ENCODE measurements at places on chromosomes 4 and X.

DNA sequence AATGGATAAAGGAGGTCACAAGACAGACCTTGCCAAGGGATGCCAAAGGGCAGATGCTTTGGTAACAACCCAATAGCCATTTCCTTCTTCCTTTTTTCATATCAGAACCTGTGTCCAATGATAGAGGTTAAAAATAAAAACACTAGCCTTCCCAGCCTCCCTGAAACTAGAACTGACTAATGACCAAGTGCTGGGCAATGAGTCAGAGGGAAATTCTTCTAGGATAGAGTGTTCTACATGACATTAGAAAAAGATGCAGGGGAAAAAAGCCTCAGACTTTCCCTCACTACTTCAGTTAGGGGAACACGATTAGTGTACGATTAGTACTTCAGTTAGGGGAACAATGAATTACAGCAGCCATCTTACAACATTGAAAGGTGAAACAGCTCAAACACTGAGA, 29.3 kb upstream of the FAM47C start:
- no peak for DNase-seq

- no peak for DNase-seq
These were observed 83.4 kb downstream of the UCHL1 start for GRCh38 chr4:41339812-41340809.

DNA sequence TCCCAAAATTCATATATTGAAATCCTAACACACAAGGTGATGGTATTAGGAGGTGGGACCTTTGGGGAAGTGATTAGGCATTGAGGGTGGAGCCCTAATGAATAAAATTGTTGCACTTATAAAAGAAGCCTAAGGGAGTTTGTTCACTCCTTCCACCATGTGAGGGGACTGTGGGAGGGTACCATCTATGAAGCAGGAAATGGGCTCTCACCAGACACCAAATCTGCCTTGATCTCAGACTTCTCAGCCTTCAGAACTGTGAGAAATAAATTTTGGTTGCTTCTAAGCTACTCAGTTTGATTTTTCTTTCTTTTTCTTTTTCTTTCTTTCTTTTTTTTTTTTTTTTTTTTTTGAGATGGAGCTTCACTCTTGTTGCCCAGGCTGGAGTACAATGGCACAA, 116.2 kb upstream of the GPC3 start:
- no peak for DNase-seq

GRCh38 chr4:17667253-17667652, 52.8 kb downstream of the MED28 start:
- DNase-seq = no peak

- DNase-seq = no peak
These were observed 130.4 kb upstream of the RADX start for GRCh38 chrX:106481341-106481740.

GRCh38 chr4:94370533-94371254, 28.1 kb upstream of the HPGDS start:
- DNase-seq = no peak

GRCh38 chrX:131058136-131058868, at the start of gene ARHGAP36:
ARHGAP36 (plus strand) TSS chrX:131058346; CDS start chrX:131081666, 23,320 bp downstream.
- no peak for DNase-seq

DNA sequence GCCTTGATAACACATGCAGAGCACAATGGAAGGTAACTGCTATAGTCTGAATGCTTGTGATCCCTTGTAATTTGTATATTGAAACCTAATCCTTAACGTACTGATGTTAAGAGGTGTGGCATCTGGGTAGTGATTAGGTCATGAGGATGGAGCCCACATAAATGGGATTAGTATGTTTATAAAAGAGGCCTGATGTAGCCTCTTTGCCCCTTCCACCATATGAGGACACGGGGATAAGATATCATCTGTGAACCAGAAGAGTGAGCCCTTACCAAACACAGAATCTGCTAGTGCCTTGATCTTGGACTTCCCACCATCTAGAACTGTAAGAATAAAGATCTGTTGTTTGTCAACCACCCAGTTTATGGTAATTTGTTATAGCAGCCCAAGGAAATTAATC, 1074.2 kb upstream of the INTU start:
- no peak for DNase-seq

DNA sequence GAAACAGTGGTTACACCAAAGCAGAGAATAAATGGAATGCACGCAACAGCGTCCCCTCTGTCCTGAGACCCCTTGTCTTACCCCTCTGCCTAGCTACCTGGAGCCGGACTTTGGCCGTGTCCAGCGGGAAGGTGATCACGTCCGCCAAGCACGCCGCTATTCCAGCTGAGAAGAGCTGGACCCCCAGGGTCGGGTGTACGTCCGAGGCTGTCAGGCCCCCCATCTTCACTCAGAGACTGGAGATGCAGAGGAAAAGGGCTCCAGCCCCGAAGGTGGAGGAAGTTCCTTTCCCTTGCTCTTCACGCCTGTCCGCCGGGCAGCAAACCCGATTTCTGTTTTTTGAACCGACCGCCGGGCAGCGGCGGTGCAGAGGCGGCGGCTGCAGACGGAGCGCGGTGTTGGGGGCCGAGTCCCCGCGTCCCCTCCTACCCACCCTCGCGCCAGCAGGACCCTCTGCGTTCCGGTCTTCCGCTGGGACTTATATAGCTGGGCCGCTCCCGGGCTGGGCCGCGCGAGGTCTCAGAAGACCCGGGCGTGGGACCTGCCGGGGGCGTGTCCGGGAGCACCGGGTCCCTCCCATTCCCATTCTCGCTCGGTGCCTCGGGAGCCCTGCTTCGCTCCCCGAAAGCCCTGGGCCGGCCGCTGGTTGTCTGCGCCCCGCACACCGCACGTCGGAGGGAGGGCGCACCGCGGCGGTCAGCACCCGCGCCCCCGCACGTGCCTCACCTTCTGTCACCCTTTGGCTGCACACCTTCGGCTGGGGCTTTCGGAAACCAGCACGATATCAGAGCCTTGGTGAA, at the start of gene UCP1:
Gene UCP1 (minus strand): TSS at position 455 of the 800 bp plus-strand sequence. CDS start 232 bp downstream, at position 223.
- DNase-seq = no peak

GRCh38 chr4:57492251-57492878, 382.2 kb upstream of the IGFBP7 start:
- no peak for DNase-seq

- DNase-seq = no peak
These were observed 1509.4 kb downstream of the TECRL start for GRCh38 chr4:62899646-62900364.

- DNase-seq = no peak
These were observed 107.9 kb downstream of the PTTG2 start for GRCh38 chr4:38068107-38068506.

DNA sequence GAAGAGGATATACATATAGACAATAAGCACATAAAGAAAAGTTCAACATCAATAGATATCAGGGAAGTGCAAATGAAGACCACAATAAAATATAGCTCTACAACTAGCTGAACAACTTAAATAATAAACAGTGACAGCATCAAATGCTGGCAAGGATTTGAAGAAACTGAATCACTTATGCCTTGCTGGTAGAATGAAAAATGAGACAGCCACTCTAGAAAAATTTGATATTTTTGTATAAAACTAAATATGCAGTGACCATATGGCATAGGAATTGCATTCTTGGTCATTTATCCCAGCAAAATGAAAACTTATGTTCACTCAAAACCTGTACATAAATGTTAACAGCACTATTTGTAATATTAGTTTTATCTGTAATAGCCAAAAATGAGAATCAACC, 1102.0 kb downstream of the C4orf33 start:
- DNase-seq = no peak

DNA sequence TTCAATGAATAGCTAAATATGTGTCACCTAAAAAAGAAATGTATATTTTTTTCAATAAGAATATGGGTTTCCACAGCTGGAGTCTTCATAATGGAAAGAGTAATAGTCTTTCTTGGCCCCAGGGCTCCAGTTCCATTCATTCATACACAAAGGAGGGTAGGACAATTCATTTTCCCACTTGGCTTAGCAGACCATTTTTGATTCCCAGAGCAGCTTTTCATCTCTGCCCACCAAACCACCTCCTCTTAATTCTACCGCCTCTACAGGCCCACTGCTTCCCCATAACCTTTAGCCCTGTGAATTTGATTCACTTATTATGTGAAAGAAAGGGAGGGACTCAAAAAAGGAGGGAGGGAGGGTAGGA, 129.9 kb upstream of the PAK3 start:
- no peak for DNase-seq

- DNase-seq = no peak
These were observed 35.4 kb downstream of the FUNDC1 start for GRCh38 chrX:44507292-44507691.

- DNase-seq = no peak
These were observed 115.9 kb downstream of the GPAT3 start for GRCh38 chr4:83651846-83652245.

GRCh38 chr4:168374772-168375523, 56.4 kb upstream of the DDX60 start:
- DNase-seq = no peak

- DNase-seq = no peak
These were observed 42.5 kb downstream of the FAAH2 start for GRCh38 chrX:57329008-57329407.

DNA sequence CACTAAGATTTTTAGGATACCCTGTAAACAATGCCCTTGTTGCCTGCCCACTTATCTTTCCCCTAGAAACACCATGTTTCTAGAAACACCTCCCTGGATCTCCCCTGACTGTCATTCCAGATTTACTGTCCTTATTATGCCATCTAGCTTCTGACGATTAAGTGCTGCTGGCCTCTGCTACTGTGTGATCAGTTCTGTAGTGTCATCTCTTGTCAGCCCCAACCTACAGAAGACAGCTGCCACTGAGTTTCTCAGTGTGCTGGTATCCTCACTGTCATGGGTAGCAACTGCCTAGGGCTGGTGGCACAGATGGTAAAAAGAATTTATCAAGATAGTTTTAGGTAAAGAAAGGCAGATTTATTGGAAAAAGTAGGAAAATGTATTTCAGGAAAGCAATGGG, 68.7 kb upstream of the WWC2 start:
- DNase-seq = no peak

DNA sequence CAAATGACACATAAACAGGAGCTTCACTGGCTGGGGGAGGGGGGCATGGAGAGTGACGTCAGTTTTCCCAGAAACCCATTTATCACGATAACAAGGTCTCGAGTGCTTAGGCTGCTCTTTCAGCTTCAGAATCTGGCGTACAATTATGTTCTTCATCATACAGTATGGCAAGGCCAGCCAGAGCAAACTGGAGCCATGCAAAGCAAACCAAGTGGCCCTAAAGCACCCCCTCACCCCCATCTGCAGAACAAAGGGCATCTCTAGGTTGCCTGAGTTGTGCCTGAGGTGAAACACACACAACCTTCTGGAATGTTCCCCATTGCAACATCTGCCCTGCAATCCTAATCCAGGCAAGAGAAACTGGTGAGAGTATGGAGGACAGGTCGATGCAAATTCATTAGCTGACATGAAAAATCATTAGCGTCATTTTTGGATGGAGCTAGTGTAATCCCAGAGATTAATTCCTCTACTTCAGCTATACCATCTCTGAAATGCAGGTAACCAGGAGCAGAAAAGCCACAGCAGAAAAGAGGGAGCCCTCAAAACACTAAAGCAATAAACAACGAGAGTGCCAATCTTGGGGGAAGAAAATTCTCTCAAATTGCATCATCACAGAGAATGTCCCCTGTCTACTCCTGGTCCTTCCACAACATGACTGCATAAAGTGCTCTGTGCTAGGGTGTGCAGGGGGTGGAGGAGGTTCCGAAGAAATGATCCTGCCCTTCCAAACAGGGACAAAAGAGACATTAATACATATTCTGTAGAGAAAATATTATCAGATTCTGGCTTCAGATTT, 1.8 kb downstream of the SEPTIN6 start:
- DNase-seq = peak; percentile 33

DNA sequence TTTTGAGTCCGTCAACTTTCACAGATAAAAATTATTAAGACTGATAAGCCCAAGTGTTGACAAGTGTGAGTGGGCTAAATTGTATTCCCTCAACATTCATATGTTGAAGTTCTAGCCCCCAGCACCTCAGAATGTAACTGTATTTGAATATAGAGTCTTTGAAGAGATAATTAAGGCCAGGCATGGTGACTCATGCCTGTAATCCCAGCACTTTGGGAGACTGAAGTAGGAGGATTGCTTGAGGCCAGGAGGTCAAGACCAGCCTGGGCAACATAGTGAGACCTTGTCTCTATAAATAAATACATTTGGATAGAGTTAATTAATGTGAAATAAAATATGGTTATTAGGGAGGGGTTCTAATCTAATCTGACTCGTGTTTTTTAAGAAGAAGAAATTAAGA, 29.7 kb upstream of the SLC25A4 start:
- DNase-seq = no peak

GRCh38 chr4:99390055-99390454, 37.5 kb upstream of the ADH1C start:
- DNase-seq = no peak

DNA sequence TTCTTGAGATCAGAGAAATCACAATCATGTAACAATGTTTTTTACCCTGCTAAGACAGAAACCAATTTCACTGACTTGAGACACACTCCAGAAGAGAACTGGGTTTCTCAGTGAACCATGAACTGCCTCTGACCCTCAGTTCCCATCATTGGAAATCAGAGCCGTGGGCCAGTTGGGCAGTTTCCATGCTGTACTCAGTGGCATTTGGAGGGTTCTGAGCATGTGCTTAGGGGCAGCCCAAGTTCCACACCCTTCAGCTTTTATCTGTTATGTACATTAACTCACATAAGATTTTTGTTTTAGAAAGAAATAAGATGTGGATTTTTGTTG, 77.9 kb downstream of the BTC start:
- DNase-seq = no peak

DNA sequence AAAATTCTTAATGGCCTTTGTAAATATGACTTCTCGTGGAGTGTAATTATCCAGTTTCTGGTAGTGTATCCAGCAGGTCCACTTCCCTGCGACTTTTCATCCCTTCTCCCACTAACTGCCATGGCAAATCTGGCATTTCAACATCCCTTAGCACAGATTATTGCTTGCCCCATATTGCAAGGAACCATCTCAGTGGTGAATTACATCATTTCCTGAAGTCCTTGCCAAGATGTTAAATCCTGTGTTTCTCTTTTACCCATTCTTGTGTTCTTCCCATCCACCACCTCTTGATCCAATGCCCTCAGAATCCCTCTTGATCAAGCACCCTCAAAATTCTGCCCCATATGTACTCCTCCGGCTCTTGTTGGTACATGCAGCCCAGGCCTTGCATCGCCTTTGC, 88.1 kb upstream of the ZNF81 start:
- DNase-seq = no peak

GRCh38 chr4:105556206-105556605, 3.8 kb downstream of the ARHGEF38 start:
- DNase-seq = no peak

DNA sequence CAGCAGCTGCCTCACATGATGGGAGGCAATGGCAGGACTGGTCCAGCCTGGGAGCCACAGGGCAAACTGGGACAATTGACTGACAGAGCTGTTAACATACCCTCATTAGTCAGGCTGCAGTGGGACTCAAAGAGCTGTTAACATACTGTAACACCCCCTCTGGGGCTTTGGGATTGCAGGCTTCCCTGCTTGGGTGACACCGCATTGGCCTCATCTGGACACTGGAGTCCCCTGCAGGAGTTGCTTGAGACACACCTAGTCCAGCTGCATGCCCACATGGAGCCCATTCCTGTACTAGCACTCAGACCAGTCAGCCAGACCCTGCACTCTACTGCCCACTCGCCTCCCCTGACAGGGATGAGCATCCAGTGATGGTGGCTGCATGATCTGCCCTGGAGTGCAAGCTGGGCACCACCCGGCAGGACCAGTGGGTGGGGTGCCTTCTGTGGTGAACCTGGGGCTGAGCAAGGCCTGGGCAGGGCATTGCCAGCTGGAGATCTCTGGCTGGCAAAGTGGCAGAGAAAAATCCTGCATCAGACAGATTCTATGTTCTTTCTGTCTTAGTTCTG, 138.8 kb downstream of the DTHD1 start:
- DNase-seq = no peak

All from activated naive CD8-positive, alpha-beta T cell treated with anti-CD3 and anti-CD28 coated beads, Interleukin-2, amount 50 U/mL, for 16 hours (primary cell).